NCI-H460 (cell line): ENCODE measurements at places on chromosomes 12 and 14. TPM values are rescaled to one million over a fixed set of nuclear protein-coding genes. Genes with fewer than 3 reads are reported as not detected.

DNA sequence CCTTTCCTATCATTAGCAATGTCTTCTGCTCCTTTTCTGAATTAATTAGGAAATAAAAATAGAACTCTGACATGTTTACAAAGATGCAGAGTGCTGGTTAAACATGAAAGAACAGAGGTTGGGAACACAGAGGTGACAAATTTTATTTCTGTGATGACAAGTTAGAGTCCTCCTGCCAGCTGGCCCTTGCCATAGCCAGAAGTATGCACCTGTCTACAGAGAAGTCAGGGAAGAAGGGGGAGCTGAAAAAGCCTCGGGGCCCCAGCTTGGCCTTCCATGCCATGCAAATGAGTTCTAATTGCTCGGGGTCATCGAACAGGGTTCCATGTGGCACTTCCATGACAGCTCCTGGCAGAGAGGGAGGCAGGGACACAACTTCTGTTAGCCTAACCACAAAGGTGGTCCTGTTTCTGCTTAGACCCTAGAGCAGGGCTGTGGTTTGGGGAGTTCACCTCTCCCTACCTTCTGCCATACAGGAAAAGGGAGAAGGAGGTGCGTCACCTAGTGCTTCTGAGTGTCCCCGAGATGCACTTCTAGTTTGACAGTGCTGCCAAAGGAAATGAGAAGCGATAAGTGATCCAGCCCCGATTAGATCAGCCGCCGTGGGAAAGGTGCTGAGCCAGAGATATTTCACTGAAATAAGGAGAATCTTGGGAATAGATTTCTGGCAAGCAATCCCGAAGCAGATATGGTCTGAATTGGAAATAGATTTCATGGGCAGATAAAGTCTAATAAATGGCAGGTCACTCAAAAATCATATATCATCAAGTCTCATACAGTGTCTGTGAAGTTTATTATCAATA lies 155.8 kb upstream of the FOXN3 start:
- DNase-seq: no peak

DNA sequence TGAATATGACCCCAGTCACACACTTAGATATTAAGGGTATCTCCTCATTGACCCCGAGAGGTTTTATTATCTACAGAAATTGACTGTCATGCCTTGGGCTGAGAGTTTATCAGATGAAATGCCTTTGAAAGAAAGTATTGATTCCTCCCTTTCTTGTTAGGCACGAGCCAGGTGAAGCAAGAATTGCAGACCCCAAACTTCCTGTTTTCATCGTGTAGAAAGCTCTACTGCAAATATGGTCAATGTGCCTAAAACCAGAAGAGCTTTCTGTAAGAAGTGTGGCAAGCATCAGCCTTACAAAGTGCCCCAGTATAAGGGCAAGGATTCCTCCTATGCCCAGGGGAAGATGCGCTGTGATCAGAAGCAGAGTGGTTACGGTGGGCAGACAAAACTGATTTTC lies 143.9 kb upstream of the FUT8 start:
- no peak for DNase-seq

DNA sequence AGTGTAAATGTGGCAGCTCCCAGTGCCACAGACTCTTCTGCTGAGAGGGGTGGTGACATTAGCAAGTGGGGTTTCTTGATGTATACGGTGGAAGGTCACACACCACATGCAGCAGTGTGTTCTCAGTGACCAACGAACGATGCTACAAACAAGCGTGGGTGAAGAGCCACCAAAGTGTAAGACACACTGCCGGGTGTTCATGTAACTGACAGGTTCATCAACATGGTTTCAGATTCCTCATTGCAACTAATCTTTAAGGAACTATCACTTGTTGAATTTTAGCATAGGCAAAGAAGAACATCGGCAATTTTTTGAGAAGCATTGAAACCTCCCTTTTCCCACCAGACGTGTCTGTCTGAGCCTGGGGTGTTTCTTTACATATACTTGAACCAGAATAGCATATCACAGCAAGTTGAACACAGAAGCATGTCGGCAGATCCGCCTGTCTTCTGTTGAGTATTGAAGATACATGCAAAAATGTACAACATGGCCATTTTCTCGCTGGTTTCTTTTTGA lies 58.8 kb downstream of the PPP2R5C start:
- no peak for DNase-seq

- DNase-seq: no peak
These were observed 838.6 kb downstream of the BCL11B start for GRCh38 chr14:98433436-98433835.

- no peak for DNase-seq
These were observed 23.8 kb upstream of the PPP2R5C start for GRCh38 chr14:101737414-101738339.

- no peak for DNase-seq
These were observed 3.7 kb upstream of the OR4N2 start for GRCh38 chr14:19799880-19800279.

- no peak for DNase-seq
These were observed 8.8 kb upstream of the CEBPE start for GRCh38 chr14:23127861-23128260.

- DNase-seq: peak; percentile 50
These were observed 11.4 kb downstream of the TMEM121 start for GRCh38 chr14:105537580-105538474.

The DHH gene
- 0.07 TPM in 1 of 2 replicates, not detected in the other for total RNA-seq

The GPRC5D gene
- total RNA-seq: not detected in 2 replicates

The C3AR1 gene
- not detected in 2 replicates for total RNA-seq
